AG09319 (cell line): ENCODE measurements at places on chromosomes 3 and 15.

DNA sequence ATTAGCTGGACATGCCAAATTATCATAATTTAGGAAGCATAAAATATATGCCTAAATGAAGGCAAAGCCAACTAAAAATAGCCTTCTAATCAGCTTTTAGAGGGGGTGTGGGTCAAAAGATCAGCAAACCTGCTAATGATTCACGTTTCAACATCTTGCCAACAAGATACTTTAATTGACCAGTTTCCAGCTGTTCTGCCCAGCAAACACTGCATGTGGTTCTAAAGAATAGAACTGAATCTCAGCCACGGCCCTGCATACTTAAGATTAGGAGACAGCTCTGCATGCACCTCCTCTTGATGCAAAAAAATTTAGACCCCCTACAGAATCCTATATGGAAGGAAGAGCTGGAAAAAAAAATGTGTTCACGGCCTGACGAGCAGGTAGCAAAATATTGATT is 500.5 kb downstream of the TBL1XR1 start:
- no peak for DNase-seq

- no peak for DNase-seq
Measured at GRCh38 chr3:56857178-56857577, 55.4 kb upstream of the ARHGEF3 start.

DNA sequence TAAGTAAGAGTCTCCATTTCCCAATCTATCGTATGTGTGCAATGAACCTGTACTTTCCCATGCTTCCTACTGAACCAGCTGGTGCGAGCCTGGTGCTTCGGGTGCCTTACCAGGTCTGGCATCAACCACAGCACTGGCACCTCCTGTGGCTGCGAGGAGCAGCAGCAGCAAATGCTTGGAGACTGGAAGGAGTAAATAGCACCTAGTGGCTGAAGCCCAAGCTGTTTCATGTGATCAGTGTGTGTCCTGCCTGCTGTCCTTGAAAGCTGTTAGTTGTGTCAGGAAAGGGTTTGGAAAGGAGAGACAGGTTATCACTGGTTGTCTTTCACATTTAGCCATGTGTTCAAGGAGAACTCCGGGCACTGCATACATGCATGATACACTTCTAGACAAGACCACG is 31.8 kb downstream of the PCOLCE2 start:
- no peak for DNase-seq

- peak; percentile 52 for DNase-seq
Measured at GRCh38 chr3:45915518-45916231, 27.6 kb upstream of the CXCR6 start.

DNA sequence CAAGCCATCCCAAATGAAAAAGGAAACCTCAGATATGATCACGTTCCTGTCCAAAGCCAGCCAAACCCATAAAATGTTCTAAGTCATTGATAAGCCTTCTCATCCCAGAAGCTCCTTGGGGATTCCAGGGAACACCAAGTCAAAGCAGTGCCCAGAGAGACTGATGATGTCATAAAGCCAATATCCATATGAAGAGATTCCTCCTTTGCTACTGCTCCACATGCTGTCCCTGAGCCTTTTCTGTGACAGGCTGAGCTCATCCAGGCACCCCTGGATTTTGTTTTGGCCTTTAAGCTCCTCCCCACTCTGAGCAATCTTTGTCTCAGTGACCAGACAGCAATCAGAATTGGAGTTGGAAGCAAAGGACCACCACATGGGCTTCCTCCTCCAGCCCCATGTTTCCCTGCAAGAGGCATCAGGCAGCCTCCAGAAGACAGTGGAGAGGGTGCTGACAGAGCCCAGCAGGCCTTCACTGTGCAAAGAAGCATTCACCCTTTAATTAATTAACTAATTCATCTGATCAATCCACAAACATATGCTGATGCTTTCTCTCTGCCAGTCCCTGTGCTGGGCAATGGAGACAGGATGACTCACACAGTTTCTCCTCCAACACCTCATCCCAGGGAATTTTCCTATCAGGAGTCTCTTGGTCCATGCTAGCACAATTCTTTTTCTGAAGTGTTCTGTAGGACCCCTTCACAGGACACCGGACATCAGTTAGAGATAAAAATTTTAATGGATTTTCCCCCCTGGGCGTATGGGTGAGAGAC is 25.0 kb downstream of the MEX3B start:
- no peak for DNase-seq

GRCh38 chr3:23809840-23810342 is 4.1 kb downstream of the UBE2E1 start:
- no peak for DNase-seq

DNA sequence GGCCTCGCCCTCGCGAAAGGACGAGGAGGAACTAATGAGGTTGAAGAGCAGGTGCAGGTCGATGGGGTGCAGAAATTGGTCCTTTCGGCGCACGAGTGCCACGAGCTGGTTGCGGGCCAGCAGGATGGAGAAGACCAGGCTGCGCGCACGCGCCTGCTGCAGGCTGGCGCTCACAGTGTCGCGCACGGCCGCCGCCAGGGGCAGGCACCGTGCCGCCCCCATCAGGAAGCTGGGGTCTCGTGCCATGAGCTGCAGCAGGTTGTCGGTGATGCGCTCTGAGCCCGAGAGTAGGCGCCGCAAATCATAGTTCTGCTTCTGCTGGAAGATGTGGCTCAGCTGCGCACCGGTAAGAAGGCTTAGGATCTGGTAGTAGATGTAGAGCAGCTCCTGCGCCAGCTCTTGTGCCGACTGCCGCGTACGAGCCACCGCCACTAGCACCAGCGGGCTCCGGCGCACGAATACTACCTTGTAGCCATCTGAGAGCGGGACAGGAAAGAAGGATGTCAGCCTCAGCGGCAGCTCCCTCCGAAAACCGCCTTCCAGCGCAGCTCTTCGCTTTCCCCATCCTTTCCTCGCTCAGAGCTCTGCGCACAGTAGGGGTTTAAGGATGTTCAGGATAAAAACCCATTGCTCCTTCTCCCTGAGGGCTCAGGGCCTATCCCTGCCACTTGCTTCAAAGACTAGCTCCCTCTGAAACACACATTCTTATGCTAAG is 6.9 kb upstream of the MST1R start:
- no peak for DNase-seq

DNA sequence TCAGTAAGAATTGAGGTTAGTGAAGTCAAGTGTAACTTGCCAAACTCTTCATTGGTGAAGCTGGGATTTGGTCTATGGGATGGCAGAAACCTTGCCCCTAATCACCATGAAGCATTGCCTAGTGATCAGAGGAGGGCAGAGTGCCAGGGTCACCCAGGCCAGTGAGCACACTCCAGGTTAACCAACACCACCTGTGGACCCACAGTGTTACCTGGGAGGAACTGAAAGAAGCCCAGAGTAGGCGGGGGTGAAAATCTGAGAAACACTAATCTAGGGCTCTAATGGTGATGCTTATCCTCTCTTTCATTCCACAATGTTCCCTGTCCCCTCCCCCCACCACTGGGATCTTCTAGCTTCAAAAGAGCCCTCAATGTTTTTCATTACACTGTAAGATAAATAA is 372.8 kb downstream of the CTNNB1 start:
- DNase-seq: no peak

DNA sequence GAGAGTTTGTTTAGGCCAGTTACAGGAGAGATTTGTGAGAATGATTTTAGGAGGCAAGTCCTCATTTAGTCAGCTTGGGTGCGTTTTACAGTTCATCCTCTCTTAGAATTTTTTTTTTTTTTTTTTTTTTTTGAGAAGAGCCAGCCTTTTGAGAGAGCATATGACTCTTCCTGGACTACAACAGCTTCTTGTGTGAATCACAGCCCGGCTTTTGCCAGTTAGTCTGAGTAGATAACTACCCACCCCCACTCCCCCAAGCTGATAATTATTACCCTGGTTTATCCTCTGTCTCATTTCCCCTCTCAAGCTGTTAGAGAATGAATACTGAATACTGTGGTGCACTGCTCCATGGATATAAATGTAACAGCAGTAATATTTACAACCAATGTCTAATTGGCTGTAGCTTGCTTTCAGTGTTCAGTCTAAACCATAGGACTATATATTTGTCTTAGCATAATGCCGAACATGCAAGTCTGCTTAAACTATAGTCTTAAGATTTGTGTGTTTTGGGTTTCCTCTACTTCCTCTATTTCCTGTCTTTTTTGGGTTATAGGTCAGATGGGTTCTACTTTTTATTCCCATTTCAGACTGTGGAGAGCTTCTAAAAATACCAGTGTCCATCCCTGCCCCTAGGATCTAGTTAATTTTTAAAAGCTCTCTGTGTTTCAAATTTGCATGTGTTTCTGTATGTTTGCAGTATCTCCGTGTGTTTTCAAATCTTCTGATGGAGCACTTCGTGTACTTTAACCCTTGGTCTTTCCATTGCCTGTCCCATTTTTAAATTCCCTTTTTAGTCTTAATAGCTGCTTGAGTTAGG is 8.0 kb downstream of the CHD2 start:
- DNase-seq: peak; percentile 42
